ENCODE measurements at places on chromosomes 13 and 19. TPM values are rescaled to one million over a fixed set of nuclear protein-coding genes. Genes with fewer than 3 reads are reported as not detected.

Gene CBY2
- not detected for total RNA-seq

Gene HTR2A
- total RNA-seq: not detected

DNA sequence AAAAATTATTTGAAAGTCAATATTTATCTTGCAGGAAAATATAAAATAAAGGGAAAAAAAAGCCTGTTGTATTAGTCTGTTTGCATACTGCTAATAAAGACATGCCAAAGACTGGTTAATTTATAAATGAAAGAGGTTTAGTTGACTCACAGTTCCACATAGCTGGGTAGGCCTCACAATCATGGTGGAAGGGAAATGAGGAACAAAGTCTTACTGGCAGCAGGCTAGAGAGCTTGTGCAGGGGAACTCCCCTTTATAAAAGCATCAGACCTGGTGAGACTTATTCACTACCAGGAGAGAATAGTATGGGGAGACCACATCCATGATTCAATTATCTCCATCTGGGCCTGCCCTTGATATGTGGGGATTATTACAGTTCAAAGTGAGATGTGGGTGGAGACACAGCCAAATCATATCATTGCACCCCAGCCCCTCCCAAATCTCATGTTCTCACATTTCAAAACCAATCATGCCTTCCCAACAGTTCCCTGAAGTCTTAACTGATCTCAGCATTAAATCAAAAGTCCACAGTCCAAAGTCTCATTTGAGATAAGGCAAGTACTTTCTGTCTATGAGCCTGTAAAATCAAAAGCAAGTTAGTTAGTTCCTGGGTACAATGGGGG, 1416.5 kb upstream of the SPRY2 start:
- no peak for DNase-seq

GRCh38 chr13:33745370-33746324, 72.3 kb upstream of the RFC3 start:
- DNase-seq: no peak
